Naive thymus-derived CD8-positive, alpha-beta T cell (primary cell): ENCODE measurements at places on chromosomes 5 and 9.

- H3K27me3 ChIP-seq, result no peaks in the 10 kb centered on the region
- H3K4me3 ChIP-seq, result no peak overlapping the region
Observed at GRCh38 chr5:109757490-109757889, 67.8 kb downstream of the MAN2A1 start.

- no peak overlapping the region for H3K4me3 ChIP-seq
- H3K27me3 ChIP-seq, result no peaks in the 10 kb centered on the region
- peaks cover 10% of the 10 kb centered on the region for H3K4me1 ChIP-seq
- no peak for DNase-seq
- no peak overlapping the region for H3K27ac ChIP-seq
Observed at GRCh38 chr9:108889649-108890067, 27.6 kb downstream of the ACTL7A start.

- H3K4me3 ChIP-seq, result no peak overlapping the region
- no peaks in the 10 kb centered on the region for H3K4me1 ChIP-seq
- H3K27ac ChIP-seq, result no peak overlapping the region
- no peak for DNase-seq
Observed at GRCh38 chr9:114185570-114186490, 30.5 kb downstream of the COL27A1 start.

- H3K36me3 ChIP-seq, result peaks cover 5% of the 10 kb centered on the region
- H3K27me3 ChIP-seq, result no peaks in the 10 kb centered on the region
- peaks cover 22% of the 10 kb centered on the region for H3K4me1 ChIP-seq
- no peak for DNase-seq
- no peak overlapping the region for H3K4me3 ChIP-seq
Observed at GRCh38 chr5:93886098-93886806, 144.9 kb upstream of the POU5F2 start.

DNA sequence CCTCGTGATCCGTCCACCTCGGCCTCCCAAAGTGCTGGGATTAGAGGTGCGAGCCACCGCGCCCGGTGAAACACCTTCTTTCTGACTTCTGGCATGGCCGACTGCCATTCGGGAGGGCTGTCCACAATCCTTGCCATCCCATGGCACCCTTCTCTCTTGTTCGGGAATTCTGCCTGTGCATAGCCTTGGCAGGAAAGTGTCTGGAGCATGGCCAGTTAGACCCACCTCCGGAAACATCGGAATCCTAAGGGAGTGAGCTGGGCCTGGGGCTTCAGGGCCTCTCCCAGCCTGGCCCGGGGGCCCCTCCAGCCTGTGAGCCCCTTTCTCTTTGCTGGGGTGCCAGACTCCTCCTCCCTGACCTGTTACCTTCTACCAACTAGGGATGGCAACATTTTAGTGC, 1.6 kb upstream of the ARRDC1 start:
- no peak for DNase-seq
- H3K27ac ChIP-seq, result no peak overlapping the region
- no peaks in the 10 kb centered on the region for H3K36me3 ChIP-seq
- no peaks in the 10 kb centered on the region for H3K27me3 ChIP-seq
- peak overlapping the region; percentile 76 for H3K4me3 ChIP-seq

GRCh38 chr5:29208024-29208423, 1985.5 kb upstream of the CDH6 start:
- H3K36me3 ChIP-seq, result peaks cover 10% of the 10 kb centered on the region
- no peak for DNase-seq
- H3K4me1 ChIP-seq, result no peaks in the 10 kb centered on the region
- no peak overlapping the region for H3K4me3 ChIP-seq
